ENCODE measurements at places on chromosomes 13 and 19.
A peak's percentile ranks its signal among the peaks of the same experiment; 100 is the strongest.

- no peaks in the 10 kb centered on the region for H3K27me3 ChIP-seq
- no peak overlapping the region for H3K4me3 ChIP-seq
- H3K36me3 ChIP-seq = no peaks in the 10 kb centered on the region
- H3K27ac ChIP-seq = no peak overlapping the region
- peaks cover 26% of the 10 kb centered on the region for H3K4me1 ChIP-seq
These were observed 12.7 kb downstream of the KDM4B start for GRCh38 chr19:4981681-4981958.

DNA sequence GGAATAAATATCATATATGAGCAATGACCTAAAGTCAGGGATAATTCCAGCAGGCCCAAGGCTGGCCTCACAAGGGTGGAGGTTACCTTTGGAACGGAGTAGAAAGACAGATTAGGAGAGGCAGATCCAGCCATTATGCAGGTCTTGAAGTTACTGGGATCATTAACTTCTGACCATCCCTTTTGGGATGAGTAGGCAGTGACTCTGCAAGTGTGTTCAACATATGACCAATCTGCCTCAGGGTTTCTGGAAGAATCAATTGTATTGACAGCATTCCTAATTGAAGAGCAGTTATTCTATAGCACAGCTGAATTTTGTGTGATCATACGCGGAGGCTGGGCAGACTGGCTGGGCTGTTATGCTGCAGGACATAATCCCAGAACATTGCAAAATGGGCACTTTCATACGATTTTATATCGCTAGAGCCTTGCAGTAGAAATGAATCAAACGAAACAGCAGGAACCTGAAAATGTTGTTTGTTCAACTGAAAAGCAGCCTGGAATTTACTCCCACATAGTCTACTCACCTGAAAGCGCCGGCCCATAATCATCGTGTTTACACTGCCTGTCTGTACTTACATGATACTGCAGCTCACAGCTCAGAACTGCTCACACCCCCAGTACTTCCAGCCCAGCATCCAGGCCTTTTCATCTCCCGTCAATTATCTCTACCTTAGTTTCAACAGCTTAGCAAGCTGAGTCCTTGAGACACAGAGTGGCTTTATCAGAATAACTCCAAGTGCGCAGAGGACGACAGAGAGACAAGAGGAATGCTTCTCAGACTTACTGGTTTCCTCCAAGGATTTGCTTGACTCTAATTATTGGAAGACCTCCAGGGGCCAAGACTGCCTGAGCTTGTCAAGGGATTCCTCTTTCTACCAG, 556.1 kb downstream of the EFNB2 start:
- no peak for DNase-seq
- no peaks in the 10 kb centered on the region for H3K27me3 ChIP-seq
- no peak overlapping the region for H3K27ac ChIP-seq
- no peak overlapping the region for H3K4me3 ChIP-seq
- no peaks in the 10 kb centered on the region for H3K36me3 ChIP-seq
- H3K4me1 ChIP-seq = no peaks in the 10 kb centered on the region

DNA sequence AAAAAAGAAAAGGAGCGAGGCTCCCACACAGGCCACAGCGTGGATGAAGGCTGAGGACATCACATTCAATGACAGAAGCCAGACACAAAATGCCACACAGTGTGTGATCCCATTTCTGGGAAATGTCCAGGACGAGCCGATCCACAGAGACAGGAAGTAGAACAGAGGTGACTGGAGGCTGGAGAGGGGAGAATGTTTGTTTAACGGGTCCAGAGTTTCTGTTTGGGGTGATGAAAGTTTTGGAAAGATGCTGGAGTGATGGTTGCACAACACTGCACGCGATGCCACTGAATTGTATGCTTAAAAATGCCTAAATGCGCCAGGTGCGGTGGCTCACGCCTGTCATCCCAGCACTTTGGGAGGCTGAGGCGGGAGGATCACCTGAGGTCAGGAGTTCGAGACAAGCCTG, 650 bp upstream of the FUT5 start:
- H3K27ac ChIP-seq = no peak overlapping the region
- no peaks in the 10 kb centered on the region for H3K4me1 ChIP-seq
- no peak overlapping the region for H3K4me3 ChIP-seq
- no peaks in the 10 kb centered on the region for H3K36me3 ChIP-seq

GRCh38 chr13:39106216-39107005, 68.2 kb downstream of the NHLRC3 start:
- DNase-seq = no peak
- no peaks in the 10 kb centered on the region for H3K27me3 ChIP-seq
- H3K27ac ChIP-seq = no peak overlapping the region
- H3K4me3 ChIP-seq = no peak overlapping the region
- no peaks in the 10 kb centered on the region for H3K36me3 ChIP-seq

DNA sequence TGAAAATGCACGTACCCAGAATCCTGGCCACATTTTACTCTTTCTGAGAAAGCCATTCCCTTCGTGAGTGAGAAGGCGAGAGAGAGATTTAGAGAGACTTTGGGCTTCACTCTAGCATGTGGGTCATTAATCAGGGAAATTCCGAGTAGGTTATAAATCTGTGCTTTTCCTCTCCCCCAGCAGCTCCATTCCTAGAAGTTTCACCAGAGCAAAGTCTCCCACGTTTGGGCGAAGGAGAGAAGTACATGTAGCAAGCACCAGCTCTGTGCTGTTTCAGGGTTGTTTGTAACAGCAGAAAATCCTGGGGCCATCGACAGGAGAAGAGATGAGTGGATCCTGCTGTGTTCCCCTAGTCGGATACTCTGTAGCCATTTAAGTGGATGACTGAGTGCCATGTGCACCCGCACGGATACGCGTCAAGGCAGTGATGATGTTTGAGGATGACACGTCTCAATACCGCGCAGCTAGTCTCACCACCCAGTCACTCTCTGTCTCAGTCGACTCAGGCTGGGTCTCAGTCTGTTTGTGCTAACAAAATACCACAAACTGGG, 131.8 kb upstream of the PEG3 start:
- H3K4me1 ChIP-seq = peaks cover 71% of the 10 kb centered on the region
- H3K27me3 ChIP-seq = no peaks in the 10 kb centered on the region
- no peaks in the 10 kb centered on the region for H3K36me3 ChIP-seq

- DNase-seq = no peak
- no peaks in the 10 kb centered on the region for H3K27me3 ChIP-seq
- H3K4me1 ChIP-seq = peaks cover 16% of the 10 kb centered on the region
- no peak overlapping the region for H3K4me3 ChIP-seq
- H3K36me3 ChIP-seq = no peaks in the 10 kb centered on the region
These were observed 54.6 kb downstream of the LACC1 start for GRCh38 chr13:43934273-43934672.

- no peak overlapping the region for H3K4me3 ChIP-seq
- no peak overlapping the region for H3K27ac ChIP-seq
- peaks cover 8% of the 10 kb centered on the region for H3K4me1 ChIP-seq
- H3K27me3 ChIP-seq = no peaks in the 10 kb centered on the region
These were observed 128.4 kb downstream of the LHFPL6 start for GRCh38 chr13:39474600-39474999.

DNA sequence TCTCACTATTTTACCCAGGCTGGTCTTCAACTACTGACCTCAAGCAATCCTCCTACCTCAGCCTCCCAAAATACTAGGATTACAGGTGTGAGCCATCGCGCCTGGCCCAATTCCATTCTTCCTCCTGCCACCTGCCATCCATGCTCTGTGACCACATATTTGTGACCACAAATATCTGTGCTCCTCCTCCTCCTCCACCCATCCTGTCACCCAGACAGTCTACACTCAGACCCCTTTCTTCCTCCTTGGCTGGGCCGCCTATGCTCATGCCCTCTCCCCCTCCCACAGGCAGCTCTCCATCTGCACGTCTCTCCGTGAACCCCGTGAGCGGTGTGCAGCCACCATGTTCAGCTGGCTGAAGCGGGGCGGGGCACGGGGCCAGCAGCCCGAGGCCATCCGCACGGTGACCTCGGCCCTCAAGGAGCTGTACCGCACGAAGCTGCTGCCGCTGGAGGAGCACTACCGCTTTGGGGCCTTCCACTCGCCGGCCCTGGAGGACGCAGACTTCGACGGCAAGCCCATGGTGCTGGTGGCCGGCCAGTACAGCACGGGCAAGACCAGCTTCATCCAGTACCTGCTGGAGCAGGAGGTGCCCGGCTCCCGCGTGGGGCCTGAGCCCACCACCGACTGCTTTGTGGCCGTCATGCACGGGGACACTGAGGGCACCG, 3.2 kb downstream of the EHD2 start:
- no peak overlapping the region for H3K4me3 ChIP-seq
- no peaks in the 10 kb centered on the region for H3K36me3 ChIP-seq

- no peak within 1 kb of the TSS for H3K27ac ChIP-seq
- peaks cover 9% of the 10 kb centered on the region for H3K4me1 ChIP-seq
- peak; percentile 62 for DNase-seq
- H3K4me3 ChIP-seq = peak within 1 kb of the TSS; percentile 55
These were observed at the start of gene IFI30 for GRCh38 chr19:18173572-18174288. Gene IFI30, plus strand, starts transcription at chr19:18173813. Its CDS starts 29 bp downstream, at chr19:18173842.

DNA sequence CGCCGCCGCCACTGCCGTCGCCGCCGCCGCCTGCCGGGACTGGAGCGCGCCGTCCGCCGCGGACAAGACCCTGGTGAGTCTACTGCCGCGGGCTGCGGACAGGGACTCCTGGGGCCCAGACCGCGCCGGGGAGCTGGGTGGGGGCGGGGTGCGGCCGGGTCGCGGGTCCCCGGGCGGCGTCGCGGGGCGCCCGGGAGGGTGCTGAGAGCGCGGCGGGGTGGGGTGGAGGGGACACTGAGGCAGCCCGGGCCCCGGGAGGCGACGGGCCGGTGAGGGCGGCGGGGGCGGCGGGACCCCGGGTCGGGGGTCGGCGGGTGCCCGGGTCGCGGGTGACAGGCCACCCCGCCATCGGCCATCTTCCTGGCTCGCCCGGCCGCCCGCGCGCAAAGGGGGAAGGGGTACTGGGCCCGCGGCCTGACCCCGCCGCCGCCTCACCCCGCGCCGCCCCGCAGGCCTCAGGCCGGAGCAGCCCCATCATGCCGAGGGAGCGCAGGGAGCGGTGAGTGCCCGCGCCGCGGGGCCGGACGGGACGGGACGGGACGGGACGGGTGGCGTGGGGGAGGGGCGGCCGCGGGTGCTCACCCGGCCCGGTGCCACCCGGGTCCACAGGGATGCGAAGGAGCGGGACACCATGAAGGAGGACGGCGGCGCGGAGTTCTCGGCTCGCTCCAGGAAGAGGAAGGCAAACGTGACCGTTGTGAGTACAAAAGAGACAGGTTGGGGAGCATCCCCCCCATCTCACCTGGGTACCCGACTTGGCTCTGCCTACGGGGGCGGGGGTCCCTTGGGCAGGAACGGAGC, 489 bp downstream of the CCNE1 start:
- H3K36me3 ChIP-seq = no peaks in the 10 kb centered on the region
- DNase-seq = no peak
- no peaks in the 10 kb centered on the region for H3K27me3 ChIP-seq
- no peak overlapping the region for H3K27ac ChIP-seq
- H3K4me1 ChIP-seq = peaks cover 10% of the 10 kb centered on the region

- DNase-seq = no peak
- no peaks in the 10 kb centered on the region for H3K36me3 ChIP-seq
- H3K27me3 ChIP-seq = no peaks in the 10 kb centered on the region
- peaks cover 9% of the 10 kb centered on the region for H3K4me1 ChIP-seq
- H3K27ac ChIP-seq = no peak overlapping the region
These were observed 35.6 kb downstream of the BBC3 start for GRCh38 chr19:47195434-47195833.

DNA sequence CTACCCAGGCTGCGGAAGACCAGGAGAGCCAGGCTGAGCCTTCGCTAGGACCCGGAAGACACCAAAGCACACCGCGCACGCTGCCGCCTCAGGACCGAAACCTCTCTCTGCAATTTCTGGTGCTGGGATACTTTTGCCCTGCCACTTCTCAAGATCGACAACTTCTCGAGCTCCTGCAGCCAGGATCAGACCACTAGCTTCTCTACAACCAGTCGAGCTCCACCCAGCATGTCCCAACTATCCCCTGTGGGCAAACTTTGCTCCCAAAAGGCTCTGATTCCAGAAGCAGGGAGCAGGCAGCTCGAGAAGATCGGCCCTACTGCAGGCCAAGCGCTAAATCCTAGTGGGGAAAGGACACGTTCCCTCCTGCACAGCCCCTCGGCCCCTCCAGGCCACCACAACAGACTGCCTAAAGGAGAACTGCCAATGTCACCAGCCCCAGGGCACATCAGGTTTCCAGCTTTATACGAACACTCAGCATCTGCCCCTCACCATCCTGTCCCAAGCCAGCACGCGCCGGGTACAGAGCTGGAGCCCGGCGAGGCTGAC, 979 bp downstream of the AKAP8 start:
- no peaks in the 10 kb centered on the region for H3K36me3 ChIP-seq
- H3K27ac ChIP-seq = peak overlapping the region; percentile 93
- peak overlapping the region; percentile 76 for H3K4me3 ChIP-seq
- no peaks in the 10 kb centered on the region for H3K27me3 ChIP-seq
- DNase-seq = peak; percentile 68
- H3K4me1 ChIP-seq = peaks cover 36% of the 10 kb centered on the region

- H3K27me3 ChIP-seq = no peaks in the 10 kb centered on the region
- H3K36me3 ChIP-seq = no peaks in the 10 kb centered on the region
- no peak for DNase-seq
- no peak overlapping the region for H3K27ac ChIP-seq
- no peaks in the 10 kb centered on the region for H3K4me1 ChIP-seq
These were observed 1512.0 kb downstream of the SLITRK1 start for GRCh38 chr13:82370316-82370715.

DNA sequence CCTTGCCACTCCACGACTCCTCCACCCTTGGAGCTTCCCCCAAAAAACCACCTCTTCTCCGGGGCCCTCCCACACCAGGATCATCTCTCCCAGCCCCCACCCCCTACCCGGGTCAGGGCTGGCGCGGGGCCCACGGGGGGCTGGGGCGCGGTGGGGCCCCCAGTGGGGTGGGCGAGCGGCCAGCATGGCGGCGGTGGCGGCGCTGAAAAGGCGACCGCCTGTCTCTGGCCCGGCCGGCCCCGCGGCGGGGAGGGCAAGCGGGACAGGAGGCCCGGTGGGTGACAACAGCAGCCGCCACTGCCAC, 850 bp downstream of the DYRK1B start:
- H3K4me3 ChIP-seq = peak overlapping the region; percentile 93
- H3K27me3 ChIP-seq = no peaks in the 10 kb centered on the region
- DNase-seq = no peak
- H3K36me3 ChIP-seq = no peaks in the 10 kb centered on the region

DNA sequence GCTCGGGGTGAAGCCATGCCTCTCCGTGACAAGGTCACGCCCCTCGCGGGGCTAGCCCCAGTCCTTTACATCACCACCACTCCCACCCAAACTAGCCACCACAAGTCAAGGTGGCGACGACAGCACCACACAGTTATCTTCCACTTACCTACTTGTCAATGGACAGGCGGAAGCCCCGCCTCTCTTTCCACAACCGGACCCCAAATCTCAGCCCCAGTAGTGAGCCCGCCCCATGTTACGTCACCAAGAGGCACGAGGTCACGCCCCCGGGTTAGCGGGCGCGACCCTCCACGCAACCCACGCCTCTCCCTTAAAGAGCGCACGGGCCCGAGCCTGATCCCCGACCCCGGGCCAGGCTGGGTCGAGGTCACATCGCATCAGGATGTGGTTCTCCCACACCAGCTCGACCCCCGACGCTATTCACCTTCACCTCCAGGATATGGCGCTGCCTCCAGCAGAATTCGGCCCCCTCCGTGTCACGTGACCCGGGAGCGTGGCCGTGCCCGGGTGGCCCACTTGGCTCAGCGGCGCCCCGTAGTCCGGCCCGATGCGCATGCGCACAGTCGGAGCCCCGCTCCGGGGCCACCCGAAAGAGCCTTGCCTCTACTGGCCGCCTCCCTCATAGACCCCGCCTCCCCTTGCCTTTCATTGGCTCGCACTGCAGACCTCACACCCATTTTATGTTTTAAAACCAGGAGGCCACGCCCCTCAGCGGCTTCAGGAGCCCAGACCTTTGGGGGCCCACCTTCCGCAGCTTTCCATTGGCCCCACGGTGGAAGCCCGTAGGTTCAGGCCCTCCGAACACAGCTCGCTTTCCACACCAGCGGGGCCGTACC, 18.2 kb downstream of the SYDE1 start:
- H3K4me1 ChIP-seq = peaks cover 14% of the 10 kb centered on the region
- peak overlapping the region; percentile 96 for H3K27ac ChIP-seq
- no peaks in the 10 kb centered on the region for H3K27me3 ChIP-seq
- H3K36me3 ChIP-seq = no peaks in the 10 kb centered on the region
- peak overlapping the region; percentile 70 for H3K4me3 ChIP-seq
- DNase-seq = peak; percentile 99

All from testis (tissue), 5 donors.